ENCODE measurements at places on chromosomes 4 and X.

DNA sequence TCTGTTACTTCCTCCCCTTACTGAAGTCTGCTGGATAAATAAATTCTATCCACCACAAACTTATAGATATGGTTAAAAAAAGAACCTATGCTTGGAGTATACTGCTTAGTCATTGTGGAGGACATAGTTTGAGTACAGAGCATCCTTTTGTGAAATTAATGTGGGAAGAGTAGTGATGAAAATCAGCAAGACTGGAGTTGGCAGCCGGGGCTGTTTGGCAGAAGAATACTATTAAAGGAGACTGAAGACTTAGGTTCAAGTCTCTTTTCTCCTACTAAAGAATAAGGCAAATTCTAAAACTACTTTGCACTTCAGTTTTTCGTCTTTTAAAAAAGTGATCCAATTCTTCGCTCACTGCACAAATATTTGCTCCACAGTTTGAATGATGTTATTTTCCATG is 326.6 kb upstream of the ATOH1 start:
- no peak for DNase-seq
- H3K4me3 ChIP-seq: no peak overlapping the region
- H3K4me1 ChIP-seq: no peaks in the 10 kb centered on the region
- no peaks in the 10 kb centered on the region for H3K36me3 ChIP-seq
- peaks cover under 1% of the 10 kb centered on the region for H3K27me3 ChIP-seq

- H3K27ac ChIP-seq: no peak overlapping the region
- H3K4me1 ChIP-seq: no peaks in the 10 kb centered on the region
- H3K4me3 ChIP-seq: no peak overlapping the region
- no peaks in the 10 kb centered on the region for H3K27me3 ChIP-seq
- H3K36me3 ChIP-seq: no peaks in the 10 kb centered on the region
- no peak for DNase-seq
Measured at GRCh38 chrX:25674776-25675175, 463.4 kb upstream of the MAGEB18 start.

DNA sequence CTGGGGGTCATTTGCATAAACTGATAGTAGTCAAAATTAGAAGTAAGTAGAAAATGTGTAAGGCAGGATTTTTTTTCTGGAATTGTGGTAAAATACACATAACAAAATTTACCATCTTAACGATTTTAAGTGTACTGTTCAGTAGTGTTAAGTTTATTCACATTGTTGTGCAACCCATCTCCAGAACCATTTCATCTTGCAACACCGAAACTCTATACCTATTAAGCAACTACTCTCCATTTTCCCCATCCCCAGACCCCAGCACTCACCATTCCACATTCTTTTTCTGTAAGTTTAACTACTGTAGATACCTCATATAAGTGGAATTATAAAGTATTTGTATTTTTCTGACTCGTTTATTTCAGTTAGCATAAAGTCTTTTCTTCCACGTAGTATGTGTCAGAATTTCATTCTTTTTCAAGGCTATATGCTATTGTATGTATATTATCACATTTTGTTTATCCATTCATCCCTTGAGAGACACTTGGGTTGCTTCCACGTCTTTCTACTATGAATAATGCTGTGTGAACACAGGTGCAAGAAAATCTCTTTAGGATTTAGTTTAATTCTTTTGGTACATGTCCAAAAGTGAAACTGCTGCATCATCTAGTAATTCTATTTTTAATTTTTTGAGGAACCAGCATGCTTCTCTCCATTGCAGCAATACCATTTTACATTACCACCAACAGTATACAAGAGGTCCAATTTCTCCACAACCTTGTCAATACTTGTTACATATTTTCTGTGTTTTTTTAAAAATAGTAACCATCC is 39.1 kb upstream of the NSUN7 start:
- H3K4me3 ChIP-seq: no peak overlapping the region
- no peak overlapping the region for H3K27ac ChIP-seq
- H3K36me3 ChIP-seq: no peaks in the 10 kb centered on the region
- H3K4me1 ChIP-seq: no peaks in the 10 kb centered on the region
- no peak for DNase-seq

GRCh38 chr4:185654965-185655554 is 119.8 kb upstream of the PDLIM3 start:
- H3K27ac ChIP-seq: peak overlapping the region; percentile 55
- DNase-seq: no peak
- H3K4me3 ChIP-seq: no peak overlapping the region

DNA sequence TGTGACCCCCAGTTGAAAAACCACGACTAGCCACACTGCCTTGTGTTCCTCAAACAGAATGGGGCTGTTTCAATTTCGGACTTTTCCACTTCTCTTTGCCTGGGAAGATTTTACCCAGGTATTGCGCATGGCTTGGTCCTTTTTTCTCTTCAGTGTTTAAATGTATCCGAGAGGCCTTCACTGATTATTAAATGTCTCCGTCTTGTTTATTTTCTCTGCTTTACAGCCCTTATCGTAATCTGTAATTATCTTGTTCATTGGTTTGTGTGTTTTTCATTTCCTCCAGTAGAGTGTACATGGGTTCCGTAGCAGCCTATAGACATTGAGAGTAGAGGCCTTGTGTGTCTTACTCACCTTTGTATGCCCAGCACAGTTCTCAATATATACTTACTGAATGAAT is 2.4 kb downstream of the MOSPD2 start:
- H3K27me3 ChIP-seq: no peaks in the 10 kb centered on the region
- H3K4me1 ChIP-seq: peaks cover 14% of the 10 kb centered on the region
- no peak overlapping the region for H3K27ac ChIP-seq
- DNase-seq: no peak
- H3K36me3 ChIP-seq: peaks cover 15% of the 10 kb centered on the region

- peaks cover 24% of the 10 kb centered on the region for H3K4me1 ChIP-seq
- no peak overlapping the region for H3K27ac ChIP-seq
- DNase-seq: no peak
- no peaks in the 10 kb centered on the region for H3K36me3 ChIP-seq
Measured at GRCh38 chrX:123181233-123181914, 2.7 kb upstream of the GRIA3 start.

DNA sequence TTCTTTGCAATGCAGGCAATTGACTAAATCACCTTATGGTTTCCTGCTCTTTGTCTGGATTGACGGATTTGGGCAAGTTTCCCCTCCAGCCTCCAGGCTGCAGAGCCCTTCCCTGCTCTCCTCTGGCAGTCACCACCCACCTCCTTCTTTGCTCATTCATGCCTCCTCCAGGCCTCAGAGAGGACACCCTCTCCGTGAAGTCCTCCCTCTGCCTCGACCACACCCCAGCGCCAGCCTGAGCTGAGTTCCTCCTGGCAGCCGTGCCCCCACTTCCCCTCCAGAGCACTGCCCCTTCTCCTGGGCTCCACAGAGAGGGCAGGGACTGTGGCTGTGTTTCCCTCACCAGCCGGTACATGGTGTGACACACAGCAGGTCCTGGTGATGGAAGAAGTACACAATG is 53.7 kb downstream of the DCTD start:
- H3K27me3 ChIP-seq: peaks cover 3% of the 10 kb centered on the region
- H3K4me1 ChIP-seq: peaks cover 62% of the 10 kb centered on the region
- peak overlapping the region; percentile 32 for H3K4me3 ChIP-seq
- H3K36me3 ChIP-seq: peaks cover 11% of the 10 kb centered on the region

DNA sequence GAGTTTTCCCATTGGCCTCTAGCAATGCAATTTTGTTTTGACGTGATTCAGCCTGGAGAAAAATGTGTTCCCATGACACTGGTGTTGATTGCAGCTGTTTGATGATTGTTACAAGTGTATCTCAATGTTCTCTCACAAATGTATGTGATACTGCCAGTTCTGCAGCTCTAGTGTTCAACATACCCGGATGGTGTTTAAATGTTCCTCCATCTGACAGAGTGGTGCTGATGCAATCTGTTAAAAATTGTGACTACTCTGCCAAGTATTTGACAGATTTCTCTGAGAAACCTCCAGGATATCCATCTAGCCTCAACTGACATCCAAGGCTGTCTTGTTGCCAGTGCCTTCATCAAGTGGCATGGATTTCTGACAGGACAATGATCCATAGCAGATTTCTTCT is 657.2 kb upstream of the DIAPH2 start:
- DNase-seq: no peak
- no peak overlapping the region for H3K27ac ChIP-seq
- no peak overlapping the region for H3K4me3 ChIP-seq
- H3K27me3 ChIP-seq: peaks cover 4% of the 10 kb centered on the region
- no peaks in the 10 kb centered on the region for H3K36me3 ChIP-seq

- peaks cover 1% of the 10 kb centered on the region for H3K4me1 ChIP-seq
- H3K36me3 ChIP-seq: no peaks in the 10 kb centered on the region
- no peaks in the 10 kb centered on the region for H3K27me3 ChIP-seq
- H3K4me3 ChIP-seq: no peak overlapping the region
- DNase-seq: no peak
Measured at GRCh38 chrX:13266641-13267345, 53.1 kb downstream of the ATXN3L start.

DNA sequence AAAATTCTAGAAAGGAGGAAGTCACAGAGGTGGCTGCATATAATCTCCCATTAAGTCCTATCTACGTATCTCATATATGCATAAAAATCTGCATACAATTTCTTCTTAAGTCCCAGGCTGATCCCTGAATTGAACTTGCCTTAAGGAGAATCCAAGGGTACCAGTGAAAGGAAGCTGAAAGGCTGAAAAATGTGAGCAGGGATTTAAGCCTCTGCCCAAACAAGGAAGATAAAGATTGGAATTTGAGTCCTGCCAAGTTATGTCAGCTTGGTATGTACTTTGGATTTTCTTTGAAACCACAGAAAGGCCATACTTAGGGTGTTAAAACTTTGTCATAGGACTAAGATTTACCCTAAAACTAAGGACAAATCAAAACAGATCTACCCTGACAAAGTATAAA is 26.5 kb upstream of the GEMIN8 start:
- no peaks in the 10 kb centered on the region for H3K36me3 ChIP-seq
- H3K4me1 ChIP-seq: no peaks in the 10 kb centered on the region

DNA sequence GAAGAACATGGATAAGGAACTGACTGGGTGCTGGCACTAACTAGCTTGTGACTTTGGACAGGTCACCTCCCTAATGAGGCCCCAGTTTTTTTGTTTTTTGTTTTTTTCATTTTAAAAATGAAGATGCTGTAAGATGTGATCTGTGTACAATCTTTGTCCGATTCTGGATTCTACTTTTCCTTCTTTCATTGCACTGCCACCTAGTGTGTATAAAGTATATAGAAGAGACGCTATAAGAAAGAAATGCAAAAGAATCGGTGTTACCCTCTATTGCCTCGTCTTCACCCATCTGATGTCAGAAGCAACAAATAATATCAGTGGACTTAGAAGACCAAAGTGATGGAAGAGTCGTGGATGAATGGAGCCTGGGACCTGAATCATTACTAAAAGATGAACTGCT is 58.6 kb upstream of the P2RY10 start:
- no peaks in the 10 kb centered on the region for H3K4me1 ChIP-seq
- H3K27me3 ChIP-seq: no peaks in the 10 kb centered on the region
- DNase-seq: no peak
- no peak overlapping the region for H3K4me3 ChIP-seq

GRCh38 chr4:126701756-126702155 is 931.0 kb upstream of the INTU start:
- H3K27me3 ChIP-seq: no peaks in the 10 kb centered on the region
- no peaks in the 10 kb centered on the region for H3K36me3 ChIP-seq
- no peaks in the 10 kb centered on the region for H3K4me1 ChIP-seq
- no peak overlapping the region for H3K4me3 ChIP-seq
- DNase-seq: no peak

GRCh38 chr4:143399113-143399949 is 62.7 kb downstream of the GAB1 start:
- DNase-seq: no peak
- H3K27ac ChIP-seq: no peak overlapping the region
- H3K36me3 ChIP-seq: peaks cover 5% of the 10 kb centered on the region
- H3K4me1 ChIP-seq: peaks cover 18% of the 10 kb centered on the region
- no peaks in the 10 kb centered on the region for H3K27me3 ChIP-seq

DNA sequence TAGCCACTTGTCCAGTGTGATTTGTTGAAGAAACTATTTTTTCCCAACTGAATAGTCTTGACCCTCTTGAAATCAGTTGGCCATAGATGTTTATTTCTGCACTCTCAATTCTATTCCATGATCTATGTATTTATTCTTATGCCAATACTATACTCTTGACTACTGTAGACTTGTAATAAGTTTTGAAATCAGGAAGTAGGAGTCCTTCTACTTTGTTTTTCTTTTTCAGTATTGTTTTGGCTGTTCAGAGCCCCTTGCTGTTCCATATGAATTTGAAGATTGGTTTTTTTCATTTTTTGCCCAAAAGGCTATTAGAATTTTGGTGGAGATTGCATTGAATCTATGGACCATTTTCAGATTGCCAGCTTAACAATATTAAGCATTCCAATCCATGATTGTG is 10.2 kb downstream of the SAP30 start:
- H3K36me3 ChIP-seq: peaks cover 21% of the 10 kb centered on the region
- no peak for DNase-seq
- H3K4me3 ChIP-seq: no peak overlapping the region
- no peak overlapping the region for H3K27ac ChIP-seq
- H3K27me3 ChIP-seq: no peaks in the 10 kb centered on the region

DNA sequence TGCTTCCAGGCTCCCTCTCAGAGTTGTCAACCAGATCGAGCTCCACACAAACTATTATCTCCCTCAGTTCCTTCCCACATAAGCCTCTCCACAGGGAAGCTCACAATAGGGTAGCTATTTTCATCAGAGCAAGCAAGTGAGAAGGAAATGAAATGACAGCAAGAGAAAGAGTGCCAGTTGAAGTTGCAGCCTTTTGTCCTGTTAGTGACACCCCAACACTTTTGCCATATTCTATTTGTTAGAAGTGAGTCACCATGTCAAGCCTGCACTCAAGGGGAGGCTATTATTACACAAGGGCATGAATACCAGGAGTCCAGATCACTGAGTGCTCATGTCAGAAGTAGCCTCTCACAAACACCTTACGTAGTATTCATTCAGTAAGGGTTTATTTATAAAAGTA is 266.3 kb upstream of the NOCT start:
- H3K27ac ChIP-seq: no peak overlapping the region
- no peaks in the 10 kb centered on the region for H3K27me3 ChIP-seq
- H3K36me3 ChIP-seq: peaks cover 17% of the 10 kb centered on the region
- H3K4me1 ChIP-seq: peaks cover 14% of the 10 kb centered on the region
- DNase-seq: no peak

GRCh38 chr4:25792200-25792791 is 70.5 kb downstream of the SEL1L3 start:
- no peaks in the 10 kb centered on the region for H3K27me3 ChIP-seq
- no peak overlapping the region for H3K4me3 ChIP-seq
- H3K4me1 ChIP-seq: peaks cover 23% of the 10 kb centered on the region

- peaks cover 3% of the 10 kb centered on the region for H3K27me3 ChIP-seq
- H3K4me1 ChIP-seq: no peaks in the 10 kb centered on the region
- no peaks in the 10 kb centered on the region for H3K36me3 ChIP-seq
Measured at GRCh38 chr4:162457071-162457865, 293.5 kb upstream of the FSTL5 start.

GRCh38 chr4:6773106-6773505 is 9.4 kb upstream of the KIAA0232 start:
- no peak overlapping the region for H3K27ac ChIP-seq
- H3K4me3 ChIP-seq: no peak overlapping the region
- DNase-seq: no peak
- peaks cover 20% of the 10 kb centered on the region for H3K27me3 ChIP-seq
- no peaks in the 10 kb centered on the region for H3K36me3 ChIP-seq
